ENCODE measurements at places on chromosomes 11 and 22.

DNA sequence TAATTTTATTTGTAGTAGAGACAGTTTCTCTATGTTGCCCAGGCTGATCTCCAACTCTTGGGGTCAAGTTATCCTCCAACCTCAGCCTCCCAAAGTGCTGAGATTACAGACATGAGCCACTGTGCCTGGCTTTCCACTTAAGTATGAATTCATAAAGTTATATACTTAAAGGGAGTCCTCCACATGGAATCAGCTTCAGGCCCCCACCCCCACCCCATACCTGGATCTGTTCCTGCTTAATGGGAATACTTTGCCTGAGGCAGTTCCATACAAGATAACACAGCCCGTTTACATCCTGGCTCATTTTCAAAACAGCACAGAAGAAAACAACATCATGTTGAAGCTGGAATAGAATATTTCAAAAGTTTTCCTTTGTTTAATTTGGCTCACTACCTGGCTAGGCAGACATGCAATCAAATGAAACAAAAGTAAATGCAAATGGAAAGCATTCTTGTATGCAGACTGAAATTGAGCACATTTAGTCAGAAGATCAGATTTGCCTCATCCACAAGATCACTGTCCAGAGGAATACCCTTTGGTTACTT is 82.4 kb downstream of the FAT3 start:
- DNase-seq: no peak

- no peak for DNase-seq
These were observed 19.8 kb upstream of the CDON start for GRCh38 chr11:126082251-126083109.

- peak; percentile 66 for DNase-seq
These were observed 38.2 kb downstream of the ADAMTS8 start for GRCh38 chr11:130390071-130390758.

GRCh38 chr22:29032014-29032475 is 29.6 kb downstream of the C22orf31 start:
- DNase-seq: no peak

GRCh38 chr22:32841175-32841574 is 39.7 kb downstream of the TIMP3 start:
- no peak for DNase-seq

DNA sequence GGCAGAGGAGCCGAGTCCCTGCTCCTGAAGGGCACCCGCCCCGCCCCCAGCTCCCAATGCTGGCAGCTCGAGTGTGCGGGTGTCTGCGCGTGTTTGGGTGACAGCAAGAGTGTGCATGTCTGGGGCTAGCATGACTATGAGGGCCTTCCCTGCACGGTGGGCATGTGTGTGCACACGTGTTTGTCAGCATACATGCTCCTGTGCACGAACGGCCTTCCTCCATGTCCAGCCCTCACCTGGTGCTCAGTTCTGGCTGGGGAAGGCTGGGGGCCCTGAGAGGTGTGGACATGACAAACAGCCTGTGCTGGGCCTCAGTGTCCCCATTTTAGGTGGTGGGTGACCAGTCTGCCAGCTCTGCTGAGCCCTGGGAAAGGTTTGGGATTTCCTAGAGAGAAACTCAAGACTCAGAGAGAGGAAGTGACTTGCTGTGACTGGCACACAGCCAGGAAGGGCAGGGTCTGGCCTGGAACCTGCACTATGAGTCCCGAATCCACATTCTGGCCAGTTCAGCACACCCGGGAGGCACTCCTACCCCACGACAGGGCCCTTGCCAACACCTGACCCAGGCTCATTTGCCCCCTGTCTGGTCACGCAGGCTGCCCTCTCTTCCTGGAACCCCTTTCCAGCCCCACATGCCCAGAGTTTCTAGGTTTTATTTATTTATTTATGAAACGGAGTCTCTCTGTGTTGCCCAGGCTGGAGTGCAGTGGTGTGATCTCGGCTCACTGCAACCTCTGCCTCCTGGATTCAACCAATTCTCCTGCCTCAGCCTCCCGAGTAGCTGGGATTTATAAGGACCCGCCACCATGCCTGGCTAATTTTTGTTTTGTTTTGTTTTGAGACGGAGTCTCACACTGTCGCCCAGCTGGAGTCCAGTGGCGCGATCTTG is 3.3 kb upstream of the SHISA8 start:
- DNase-seq: no peak

DNA sequence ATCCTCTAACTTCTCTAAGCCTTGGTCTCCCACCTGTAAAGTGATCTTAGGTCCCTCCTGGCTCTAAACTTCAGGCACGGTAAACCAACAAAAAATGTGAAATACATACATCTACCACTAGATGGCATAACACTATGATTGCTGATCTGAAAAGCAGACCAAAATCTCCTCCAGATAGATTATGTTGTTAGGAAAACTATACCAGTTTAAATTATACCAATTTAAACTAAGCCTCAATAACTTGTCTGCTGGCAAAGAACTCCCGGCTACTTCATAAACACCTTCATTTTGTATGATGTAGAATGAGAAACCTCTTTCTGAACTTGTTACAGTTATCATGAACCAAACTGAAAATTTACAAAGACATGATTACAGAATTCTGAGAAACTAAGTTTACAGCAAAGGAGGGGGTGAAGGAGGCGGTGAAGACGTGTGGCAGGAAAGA is 85.9 kb downstream of the SBF2 start:
- no peak for DNase-seq

- DNase-seq: no peak
These were observed 93.6 kb downstream of the CTTN start for GRCh38 chr11:70491696-70492472.

DNA sequence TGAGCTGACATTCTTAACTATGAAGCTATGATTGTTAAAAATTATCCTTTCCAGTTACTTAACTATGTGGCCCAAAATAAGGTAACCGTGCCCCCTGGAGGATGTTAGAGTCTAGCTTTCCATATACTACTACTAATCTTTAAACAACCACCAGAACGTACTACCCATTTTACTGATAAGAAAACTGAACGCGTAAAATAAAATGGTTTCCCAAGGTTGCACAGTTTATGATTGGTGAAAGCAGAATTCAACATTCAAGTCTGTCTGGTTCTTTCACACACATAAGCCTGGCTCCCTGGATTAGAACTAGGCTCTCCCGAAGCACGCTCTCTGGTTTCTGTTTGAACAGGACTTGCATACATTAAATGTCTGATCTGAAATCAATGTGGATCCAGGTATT is 437.8 kb upstream of the CCDC90B start:
- no peak for DNase-seq

- no peak for DNase-seq
These were observed 5.5 kb downstream of the ZC3H12C start for GRCh38 chr11:110098645-110099044.

Data from occipital lobe (tissue), 3 donors.